Omental fat pad (tissue), 4 donors: ENCODE measurements at places on chromosomes 4 and X.

DNA sequence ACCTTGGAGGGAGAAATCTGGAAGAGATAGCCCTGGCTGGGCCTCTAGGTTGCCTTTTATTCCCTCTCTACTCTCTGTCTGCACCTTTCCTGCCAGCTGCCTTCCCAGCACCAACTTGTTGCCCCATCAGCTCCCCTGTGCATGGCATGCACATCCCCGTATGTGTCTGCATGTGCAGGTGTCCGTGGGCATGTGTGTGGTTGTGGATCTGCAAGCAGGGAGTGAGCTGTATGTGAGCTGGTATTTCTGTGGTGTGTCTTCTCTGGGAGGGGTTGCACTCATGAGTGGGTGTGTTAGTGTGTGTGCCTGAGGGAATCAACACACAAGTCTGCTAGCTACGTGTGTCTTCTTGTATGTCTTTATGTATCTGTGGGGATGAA, 9.9 kb downstream of the L1CAM start:
- DNase-seq, result no peak

DNA sequence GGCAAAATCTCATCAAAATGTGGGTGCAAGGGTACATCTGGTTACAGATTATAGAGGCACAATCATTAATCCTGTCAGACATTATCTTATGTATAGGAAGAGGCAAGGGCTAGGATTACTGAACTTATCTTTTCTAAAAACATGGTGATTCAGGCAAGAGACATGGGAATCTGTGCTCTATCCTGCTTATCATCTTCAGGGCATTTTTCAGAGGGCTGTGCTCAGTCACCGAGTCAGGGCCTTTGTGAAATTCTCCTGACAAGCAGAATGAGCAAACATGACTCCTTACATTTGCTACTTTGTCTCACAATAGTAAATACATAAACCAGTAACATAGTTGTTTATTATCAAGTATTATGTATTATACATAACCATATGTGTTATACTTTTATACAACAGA, 84.2 kb upstream of the KCTD8 start:
- no peak for DNase-seq

- DNase-seq, result no peak
Measured at GRCh38 chr4:126364311-126364911, 1049.7 kb downstream of the FAT4 start.

DNA sequence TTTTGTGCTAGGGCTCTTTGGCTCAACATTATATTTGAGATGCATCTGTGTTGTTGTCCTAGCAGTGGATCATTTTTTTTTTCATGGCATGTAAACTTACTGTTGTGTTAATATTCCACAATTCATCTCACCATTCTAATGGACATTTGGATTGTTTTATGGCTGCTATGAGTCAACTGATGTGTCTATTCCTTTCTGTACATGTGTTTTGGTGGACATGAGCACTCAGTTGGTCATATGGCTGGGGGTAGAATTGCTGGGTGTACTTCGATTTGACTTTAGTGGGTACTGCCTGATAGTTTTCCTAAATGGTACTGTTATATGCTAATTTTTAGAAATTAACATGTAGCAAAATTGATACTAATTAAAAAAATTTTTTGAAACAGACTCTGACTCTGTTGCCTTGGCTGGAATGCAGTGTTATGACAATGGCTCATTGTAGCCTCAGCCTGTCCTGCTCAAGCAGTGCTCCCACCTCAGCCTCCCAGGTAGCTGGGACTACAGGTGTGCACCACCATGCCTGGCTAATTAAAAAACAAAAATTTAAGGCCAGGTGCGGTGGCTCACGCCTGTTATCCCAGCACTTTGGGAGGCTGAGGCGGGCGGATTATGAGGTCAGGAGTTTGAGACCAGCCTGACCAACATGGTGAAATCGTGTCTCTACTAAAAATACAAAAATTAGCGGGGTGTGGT, 9.0 kb downstream of the FAM193A start:
- DNase-seq, result no peak

- DNase-seq, result no peak
Measured at GRCh38 chr4:16752150-16752549, 146.3 kb downstream of the LDB2 start.

DNA sequence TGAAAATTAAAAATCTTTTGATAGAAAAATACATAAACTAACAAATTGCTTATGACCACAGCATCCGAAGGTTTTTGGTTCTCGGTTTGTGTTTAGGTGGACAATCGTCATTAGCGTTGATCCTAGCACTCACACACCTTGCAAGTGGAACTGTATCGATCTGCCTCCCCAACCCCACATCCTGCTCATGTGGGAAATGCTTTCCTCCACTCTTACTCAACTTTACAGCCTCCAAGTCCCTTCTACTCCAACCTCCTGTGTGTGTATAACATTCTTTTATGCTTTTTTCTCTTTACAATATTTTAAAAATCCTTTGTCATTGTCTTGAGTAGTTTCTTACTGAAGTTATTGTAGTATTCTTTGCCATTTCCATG, 15.6 kb upstream of the TMEM131L start:
- no peak for DNase-seq
